Suppressor macrophage treated with lipopolysaccharide for 1 hour (primary cell): ENCODE measurements at places on chromosomes 12 and 14.
A peak's percentile ranks its signal among the peaks of the same experiment; 100 is the strongest.

- peak; percentile 88 for DNase-seq
Observed at GRCh38 chr14:70707138-70708038, 65.7 kb downstream of the TTC9 start.

DNA sequence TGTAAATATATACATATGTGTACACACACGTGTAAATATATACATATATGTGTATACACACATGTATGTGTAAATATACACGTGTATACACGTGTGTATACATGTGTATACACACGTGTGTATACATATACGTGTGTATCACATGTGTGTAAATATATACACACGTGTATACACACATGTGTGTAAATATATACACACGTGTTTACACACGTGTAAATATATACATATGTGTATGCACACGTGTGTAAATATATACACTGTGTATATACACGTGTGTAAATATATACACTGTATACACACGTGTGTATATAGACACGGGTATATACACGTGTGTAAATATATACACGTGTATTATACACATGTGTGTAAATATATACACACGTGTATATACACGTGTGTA is 71.7 kb downstream of the RPAP3 start:
- no peak for DNase-seq

GRCh38 chr12:28054583-28054982 is 82.0 kb upstream of the PTHLH start:
- DNase-seq, result no peak

DNA sequence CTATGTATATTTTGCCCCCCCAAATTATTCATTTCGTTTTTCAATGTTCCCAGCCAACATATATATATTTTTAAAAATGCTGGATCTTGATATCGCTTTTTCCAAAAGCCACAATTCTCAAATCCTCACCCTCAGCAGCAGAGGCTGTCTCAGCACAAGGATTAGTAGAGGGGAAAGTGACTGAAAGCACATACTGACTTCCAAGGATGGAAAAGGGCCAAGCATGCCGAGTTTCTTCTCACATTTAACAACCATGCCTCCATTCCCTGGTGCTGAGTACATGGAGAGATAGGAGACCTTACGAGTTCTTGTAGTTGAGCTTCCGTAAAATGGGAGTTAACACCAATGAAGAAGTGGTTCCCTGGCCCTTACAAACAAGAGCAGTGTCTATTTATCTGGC is 403.4 kb upstream of the DCN start:
- DNase-seq, result no peak

- no peak for DNase-seq
Observed at GRCh38 chr14:39939023-39939422, 506.8 kb upstream of the FBXO33 start.

DNA sequence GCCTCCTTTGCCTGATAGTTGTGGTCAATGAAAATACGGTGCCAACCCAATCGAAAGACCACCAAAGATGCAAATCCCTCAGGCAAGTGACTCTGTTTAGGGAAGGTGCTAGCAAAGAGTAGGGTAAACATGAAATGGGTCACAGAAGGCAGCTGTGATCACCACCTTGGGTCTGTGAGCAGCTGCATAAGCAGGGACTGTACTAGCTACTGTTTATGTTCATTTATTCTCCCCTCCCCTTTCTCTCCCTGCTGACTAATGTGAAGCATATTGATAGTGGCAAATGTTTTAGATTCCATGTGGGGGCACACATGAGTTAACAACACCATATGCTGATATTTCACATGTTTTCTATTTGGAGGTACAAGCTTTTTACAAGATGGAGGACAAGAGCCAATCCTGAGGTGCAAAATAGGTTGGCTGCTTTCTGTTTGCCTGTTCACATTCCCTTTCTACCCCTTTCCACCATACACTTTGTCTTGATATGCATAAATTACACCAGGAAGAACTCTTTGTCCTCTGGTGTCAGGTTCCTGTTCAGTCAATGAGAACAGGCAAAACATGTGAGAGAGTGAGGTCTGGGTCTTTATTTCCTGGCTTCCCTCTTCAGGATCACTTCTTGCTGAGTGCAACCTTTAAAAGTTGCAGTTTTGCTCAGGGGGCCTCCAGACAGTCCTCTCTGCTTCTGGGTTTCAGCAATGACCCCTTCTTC is 71.1 kb downstream of the AVPR1A start:
- DNase-seq, result no peak

DNA sequence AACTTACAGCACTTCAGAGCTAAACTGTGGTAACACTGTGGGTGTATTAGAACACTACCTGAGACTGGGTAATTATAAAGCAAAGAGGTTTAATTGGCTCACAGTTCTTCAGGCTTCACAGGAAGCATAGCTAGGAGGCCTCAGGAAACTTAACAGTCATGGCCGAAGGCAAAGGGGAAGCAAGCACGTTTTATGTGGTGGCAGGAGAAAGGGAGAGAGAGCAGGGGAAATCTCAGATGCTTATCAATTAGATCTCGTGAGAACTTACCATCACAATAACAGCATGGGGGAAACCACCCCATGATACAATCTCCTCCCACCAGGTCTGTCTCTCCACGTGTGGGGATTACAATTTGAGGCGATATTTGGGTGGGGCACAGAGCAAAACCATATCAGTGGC is 512.6 kb downstream of the RERGL start:
- no peak for DNase-seq

DNA sequence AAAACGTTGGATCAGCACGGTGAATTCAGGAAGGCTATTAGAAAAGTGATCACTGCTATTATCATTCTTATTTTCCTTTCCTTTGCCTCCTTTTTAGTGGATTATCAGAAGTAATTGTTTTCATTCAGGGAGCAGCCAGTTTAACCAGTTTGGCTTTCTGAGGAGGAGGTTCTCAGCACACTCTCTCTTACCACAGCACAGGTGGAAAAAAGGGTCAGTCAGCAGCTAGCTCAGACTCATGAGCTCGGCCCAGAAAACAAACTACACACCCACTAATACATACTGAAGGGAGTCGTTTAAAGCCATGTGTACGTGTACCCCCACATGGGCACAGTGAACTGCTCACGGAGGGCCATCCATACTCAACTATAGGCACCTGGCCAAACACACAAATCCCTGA is 23.2 kb upstream of the MAGOHB start:
- no peak for DNase-seq

DNA sequence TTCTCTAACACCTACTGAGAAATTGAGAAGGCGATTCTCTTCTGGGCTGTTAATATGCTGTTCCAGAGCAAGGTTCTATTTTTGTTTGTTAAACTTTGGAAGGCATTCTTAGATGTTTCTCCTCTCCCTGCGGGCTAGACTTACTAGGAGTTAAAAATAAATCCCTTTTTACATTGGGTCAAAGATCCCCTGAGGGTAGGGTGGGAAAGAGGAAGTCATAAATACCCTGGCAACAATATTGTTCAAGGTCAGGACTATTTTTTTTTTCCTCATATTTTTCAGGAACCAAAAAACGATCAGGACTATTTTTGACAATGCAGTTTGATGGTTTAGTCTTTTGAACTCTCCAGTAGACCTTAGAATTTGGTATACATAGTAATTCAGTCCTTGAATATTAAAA is 12.0 kb upstream of the SLC2A14 start:
- DNase-seq, result peak; percentile 43
